Mesenchymal stem cell (in vitro differentiated cells and primary cell): ENCODE measurements at places on chromosomes 16 and 17.

DNA sequence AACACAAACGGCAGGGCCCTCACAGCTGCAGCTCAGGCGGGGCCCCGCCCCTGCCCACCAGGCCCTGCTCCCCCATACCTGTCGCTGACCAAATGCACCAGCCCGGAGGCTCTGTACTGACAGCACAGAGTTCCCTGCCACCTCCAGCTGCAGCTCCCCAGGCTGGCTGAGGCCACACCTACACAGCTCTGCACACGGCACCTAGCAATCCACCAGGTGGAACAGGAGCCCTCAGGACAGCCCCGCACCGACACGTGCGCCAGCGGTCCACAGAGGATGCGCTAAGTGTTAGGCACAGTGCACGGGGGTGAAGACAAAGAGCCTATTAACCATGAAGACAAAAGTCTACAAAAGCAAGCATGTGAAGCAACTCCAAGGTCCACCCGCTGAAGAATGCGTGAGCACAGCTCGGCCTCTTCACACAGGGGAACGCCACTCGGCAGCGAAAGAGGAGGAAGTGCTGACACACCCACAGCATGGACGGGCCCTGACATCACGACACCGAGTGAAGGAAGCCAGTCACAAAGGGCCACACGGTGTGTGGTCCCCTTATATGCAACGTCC, 5.4 kb downstream of the ZCCHC14 start:
- no peaks in the 10 kb centered on the region for H3K27me3 ChIP-seq
- H3K27ac ChIP-seq, result no peak overlapping the region
- DNase-seq, result no peak
- no peak overlapping the region for H3K4me3 ChIP-seq
- peaks cover 36% of the 10 kb centered on the region for H3K4me1 ChIP-seq
- H3K36me3 ChIP-seq, result peaks cover 18% of the 10 kb centered on the region

- no peak overlapping the region for H3K4me3 ChIP-seq
- DNase-seq, result no peak
- H3K27ac ChIP-seq, result no peak overlapping the region
- no peaks in the 10 kb centered on the region for H3K27me3 ChIP-seq
Observed at GRCh38 chr17:75846692-75847613, 2.7 kb upstream of the UNC13D start.

GRCh38 chr17:28744972-28745785, 1.4 kb downstream of the TRAF4 start:
- peaks cover 49% of the 10 kb centered on the region for H3K4me1 ChIP-seq
- peak overlapping the region; percentile 91 for H3K4me3 ChIP-seq
- peaks cover 57% of the 10 kb centered on the region for H3K36me3 ChIP-seq
- H3K27ac ChIP-seq, result peak overlapping the region; percentile 85

DNA sequence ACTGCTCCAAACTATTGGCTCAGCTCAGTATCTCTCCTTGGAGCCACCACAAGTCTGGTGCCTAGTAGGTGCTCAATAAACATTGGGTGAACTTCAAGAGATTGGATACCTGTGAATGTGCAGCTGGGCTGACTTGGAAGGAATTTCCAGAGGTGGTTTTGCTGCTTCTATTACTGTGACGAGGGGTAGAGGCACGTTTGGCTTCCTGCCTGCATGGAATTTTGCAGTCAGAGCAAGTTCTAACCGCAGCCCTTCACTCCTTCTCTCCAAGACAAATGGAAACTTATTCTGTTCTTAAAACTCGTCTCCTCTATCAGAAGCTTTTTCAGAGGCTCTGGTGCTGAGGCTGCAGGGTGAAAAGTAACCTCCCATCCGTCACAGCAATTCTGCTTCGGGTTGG, 342.5 kb downstream of the CPPED1 start:
- H3K27me3 ChIP-seq, result no peaks in the 10 kb centered on the region
- peaks cover 6% of the 10 kb centered on the region for H3K4me1 ChIP-seq
- DNase-seq, result no peak
- H3K36me3 ChIP-seq, result no peaks in the 10 kb centered on the region

GRCh38 chr16:75203096-75203495, 3.9 kb downstream of the CTRB2 start:
- H3K4me3 ChIP-seq, result no peak overlapping the region
- H3K27ac ChIP-seq, result no peak overlapping the region
- DNase-seq, result no peak
- peaks cover 8% of the 10 kb centered on the region for H3K4me1 ChIP-seq
- H3K36me3 ChIP-seq, result no peaks in the 10 kb centered on the region

DNA sequence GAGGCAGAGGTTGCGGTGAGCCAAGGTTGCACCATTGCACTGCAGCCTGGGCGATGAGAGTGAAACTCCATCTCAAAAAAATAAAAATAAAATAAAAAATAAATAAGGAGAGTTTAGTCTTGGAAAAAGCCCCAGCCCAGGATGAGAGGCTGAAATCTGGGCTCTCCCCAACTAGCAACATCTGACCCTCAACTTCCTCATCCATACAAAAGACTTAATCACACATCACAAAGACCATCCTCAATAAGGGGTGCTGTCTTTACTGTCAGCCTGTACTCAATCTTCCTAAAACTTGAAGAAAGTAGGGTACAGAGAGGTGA, 11.4 kb upstream of the SLC4A1 start:
- peaks cover 14% of the 10 kb centered on the region for H3K4me1 ChIP-seq
- H3K27me3 ChIP-seq, result no peaks in the 10 kb centered on the region
- H3K4me3 ChIP-seq, result no peak overlapping the region
- H3K27ac ChIP-seq, result peak overlapping the region; percentile 22
- no peaks in the 10 kb centered on the region for H3K36me3 ChIP-seq
